Activated T-helper 9 cell treated with anti-CD3 and anti-CD28 coated beads, Interleukin-2, amount 50 U/mL, for 16 hours (primary cell): ENCODE measurements at places on chromosomes 4 and X.

GRCh38 chr4:62709618-62710252, 1509.6 kb downstream of the ADGRL3 start:
- DNase-seq, result no peak

- DNase-seq, result no peak
Measured at GRCh38 chrX:12241026-12241425, 102.8 kb downstream of the FRMPD4 start.

DNA sequence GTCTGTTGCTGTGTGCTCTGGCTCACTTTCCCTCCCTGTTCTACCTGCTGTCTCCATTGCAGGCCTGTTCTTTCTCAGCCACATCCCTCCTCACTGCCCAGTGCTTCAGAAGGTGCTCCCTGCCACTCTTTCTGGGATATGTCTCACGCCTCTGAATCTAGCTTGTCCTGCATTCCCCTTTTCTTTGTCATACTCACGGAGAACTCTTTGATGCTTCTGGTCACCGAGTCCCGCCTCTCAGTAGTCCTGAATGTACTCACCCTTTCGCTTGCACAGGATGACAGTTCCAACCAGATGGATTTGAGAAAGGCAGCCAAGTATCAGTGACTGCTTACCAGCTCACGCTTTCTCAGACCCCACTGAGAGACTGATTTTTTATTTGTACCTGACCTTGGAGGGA, 65.2 kb upstream of the TLR2 start:
- DNase-seq, result no peak

DNA sequence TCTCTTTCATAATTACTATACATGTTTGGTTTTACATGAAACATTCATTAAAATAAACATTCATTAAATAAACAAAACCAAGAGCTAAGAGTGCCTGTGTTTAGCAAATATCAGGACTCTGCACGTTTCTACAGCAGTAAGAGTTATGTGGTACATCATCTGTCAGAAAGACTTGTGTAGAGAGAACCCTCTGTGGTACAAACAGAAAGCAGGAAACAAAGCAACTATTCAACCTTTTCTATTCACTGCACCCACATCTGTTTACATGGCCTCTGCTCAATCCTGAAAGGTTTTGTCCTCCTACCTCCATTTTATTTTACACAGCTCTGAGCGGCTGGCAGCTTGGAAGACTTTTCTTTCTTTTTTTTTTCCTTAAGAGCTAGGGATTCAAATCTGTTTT, 90.7 kb upstream of the PCDH18 start:
- DNase-seq, result no peak
